ENCODE measurements at places on chromosomes 4 and X.

GRCh38 chr4:83316459-83317165 lies 18.0 kb downstream of the HPSE start:
- DNase-seq, result no peak

GRCh38 chr4:180757927-180758326 lies 1485.3 kb upstream of the TENM3 start:
- DNase-seq, result no peak

DNA sequence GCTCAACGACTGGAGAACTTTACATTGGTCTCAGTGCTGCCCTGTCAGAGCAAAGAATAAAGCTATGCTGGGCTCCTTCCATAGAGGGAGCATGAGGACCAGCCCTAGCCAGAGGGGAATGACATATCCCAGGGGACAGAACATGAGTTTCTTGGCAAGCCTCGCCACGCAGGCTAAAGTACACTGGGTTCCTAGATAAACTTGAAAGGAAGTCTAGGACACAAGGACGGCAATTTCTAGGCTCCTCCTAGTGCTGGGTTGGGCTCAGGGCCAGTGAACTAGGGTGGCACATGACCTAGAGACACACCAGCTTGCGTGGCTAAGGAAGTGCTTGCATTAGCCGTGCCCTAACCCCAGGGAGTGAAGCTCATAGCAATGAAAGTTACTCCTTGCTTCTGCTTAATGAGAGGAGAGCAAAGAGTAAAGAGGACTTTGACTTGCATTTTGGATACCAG lies 141.0 kb downstream of the MAB21L2 start:
- peak; percentile 75 for DNase-seq

DNA sequence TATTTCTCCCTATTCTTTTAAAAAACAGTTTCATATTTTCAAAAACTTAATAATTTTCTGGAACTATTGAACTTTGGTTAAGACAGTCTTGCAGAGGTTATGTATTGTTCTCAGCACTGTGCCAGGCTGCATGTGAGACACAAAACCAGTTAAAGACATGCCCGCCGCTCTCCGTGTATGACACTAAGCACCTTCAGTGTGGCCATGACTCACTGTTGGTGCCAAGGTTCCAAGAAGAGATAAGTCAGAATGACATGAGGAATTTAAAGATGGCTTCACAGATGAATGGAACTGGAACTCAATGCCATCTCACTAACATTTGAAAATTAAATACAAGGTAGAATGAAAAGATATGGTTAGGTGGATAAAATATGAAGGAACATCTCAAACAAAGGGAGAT lies 525.5 kb upstream of the ZFP42 start:
- DNase-seq, result no peak

GRCh38 chr4:177103619-177104018 lies 206.1 kb upstream of the NEIL3 start:
- no peak for DNase-seq

DNA sequence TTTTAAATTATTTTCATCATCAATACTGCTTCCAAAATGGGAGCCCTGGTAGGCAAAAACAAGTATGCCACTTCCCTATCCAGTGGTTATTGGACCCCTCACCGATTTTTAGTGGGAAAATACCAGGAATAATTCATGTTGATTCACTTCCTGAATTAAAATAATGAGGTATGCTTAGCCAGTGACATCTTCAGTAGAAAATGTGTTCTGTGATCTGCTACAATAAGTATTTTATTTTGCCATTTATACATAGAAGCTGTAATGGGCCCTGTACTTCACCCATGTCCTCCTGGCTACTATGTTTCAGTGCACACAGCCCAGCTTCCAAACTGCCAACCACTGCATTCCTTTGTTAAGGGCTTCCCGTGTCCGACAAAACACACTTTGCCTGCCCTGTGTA lies 41.0 kb upstream of the KLHL34 start:
- no peak for DNase-seq

Measured in hepatocyte (in vitro differentiated cells).